ENCODE measurements at places on chromosomes 1 and 21.

- no peak for DNase-seq
Observed at GRCh38 chr1:19710825-19711611, 46.3 kb downstream of the HTR6 start.

GRCh38 chr21:42089093-42089631 is 18.0 kb downstream of the UMODL1 start:
- DNase-seq: no peak

DNA sequence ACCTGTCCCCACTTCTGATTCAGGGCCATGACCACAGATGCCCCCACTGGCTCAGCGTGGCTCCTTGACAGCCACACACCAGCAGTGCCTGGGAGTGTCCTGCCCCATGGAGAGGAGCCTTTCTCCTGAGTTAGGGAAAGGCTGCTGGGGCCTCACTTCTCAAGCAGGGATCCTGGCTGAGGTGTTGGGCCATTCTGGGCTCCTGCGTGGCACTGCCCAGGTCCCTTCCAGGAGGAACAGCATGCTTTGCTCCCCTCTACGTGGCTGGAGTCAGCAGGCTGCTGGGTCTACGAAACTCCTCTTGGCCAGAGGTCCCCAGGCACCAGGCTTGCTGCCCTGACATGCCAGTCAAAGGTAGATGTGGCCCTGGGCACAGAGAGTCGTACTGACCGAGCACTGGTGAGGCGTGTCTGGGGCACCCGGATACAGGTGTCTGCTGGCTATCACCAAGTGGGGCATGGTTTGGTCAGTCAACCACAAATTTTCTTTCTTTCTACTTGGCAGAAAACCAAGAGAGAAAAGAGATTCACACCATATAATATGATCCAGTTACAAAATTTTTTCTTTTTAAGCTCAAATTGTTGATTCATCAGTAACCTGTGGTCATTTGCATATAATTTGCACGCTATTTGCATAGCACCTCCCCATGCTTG is 4.1 kb downstream of the ADORA1 start:
- DNase-seq: no peak

DNA sequence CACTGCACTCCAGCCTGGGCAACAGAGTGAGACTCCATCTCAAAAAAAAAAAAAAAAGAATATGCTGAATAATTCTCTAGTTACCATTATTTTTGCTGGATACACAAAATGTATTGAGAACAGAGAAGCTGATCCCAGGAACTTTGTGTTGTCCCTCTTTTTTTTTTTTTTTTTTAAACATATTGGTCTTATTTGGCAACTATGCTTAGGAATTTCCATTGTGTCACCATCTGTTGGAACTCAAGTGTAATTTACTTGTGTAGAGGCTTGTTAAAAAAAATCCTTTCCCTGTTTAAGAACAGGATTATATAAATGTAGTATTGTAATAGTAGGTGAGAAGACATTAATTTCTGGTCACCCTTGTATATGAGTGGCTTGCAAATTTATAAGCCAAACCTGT is 28.6 kb downstream of the CAMSAP2 start:
- no peak for DNase-seq

- no peak for DNase-seq
Observed at GRCh38 chr1:172970186-172970585, 80.6 kb downstream of the TNFSF18 start.

DNA sequence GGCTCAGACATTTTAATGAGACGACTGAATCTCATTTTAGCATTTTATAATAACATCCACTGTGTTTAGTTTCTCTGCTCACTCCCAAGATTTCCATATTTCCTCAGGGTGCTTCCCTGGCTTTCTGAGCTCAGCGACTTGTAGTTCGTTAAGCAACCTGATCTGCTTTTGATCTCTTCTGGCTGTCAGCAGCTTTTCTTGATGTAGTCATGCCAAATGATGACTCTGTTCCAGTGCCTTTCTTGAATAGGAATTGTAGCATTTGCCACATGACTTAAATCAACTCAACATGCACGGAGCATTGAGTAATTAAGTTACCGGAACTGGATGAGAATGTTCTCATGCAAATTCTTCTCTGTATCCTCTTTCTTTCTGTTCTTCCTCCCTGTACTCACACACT is 246.1 kb downstream of the FMN2 start:
- no peak for DNase-seq

All from D341Med (cell line).